ENCODE measurements at places on chromosomes 6 and 20.

DNA sequence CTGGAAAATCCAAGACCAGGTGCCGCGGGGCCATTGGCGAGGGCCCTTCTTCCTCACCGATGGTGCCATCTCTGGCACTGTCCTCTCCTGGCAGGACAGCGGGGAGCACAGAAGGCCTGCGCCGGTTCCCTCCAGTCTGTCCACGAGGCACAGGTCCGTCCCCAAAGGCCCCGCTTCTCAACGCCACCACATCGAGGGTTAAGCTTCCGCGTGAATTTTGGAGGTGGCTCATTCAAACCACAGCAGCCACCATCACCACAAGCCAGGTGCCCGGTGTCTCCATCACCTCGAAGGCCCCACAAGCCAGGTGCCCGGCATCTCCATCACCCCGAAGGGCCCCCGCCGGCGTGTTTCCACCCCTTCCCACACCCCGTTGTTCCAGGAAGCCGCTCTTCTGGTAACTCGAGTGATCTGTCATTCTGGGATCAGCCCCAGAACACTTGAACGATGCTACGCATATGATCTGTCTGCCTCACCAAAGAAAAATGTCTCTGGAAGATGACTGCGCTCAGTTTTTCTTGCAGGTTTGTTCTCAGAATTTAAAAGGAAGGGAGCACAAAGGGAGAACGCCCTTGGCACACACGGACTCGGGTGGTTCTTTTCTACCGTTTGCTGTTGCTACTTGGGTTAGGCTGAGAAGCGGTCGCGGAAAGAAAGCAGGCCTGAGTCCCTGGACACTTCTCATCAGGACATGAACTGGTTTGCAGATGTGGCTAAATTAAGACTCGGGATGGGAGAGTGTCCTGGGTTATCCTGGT lies 9.9 kb upstream of the KIF25 start:
- DNase-seq = no peak

GRCh38 chr6:137951064-137951597 lies 84.1 kb downstream of the TNFAIP3 start:
- DNase-seq = no peak

GRCh38 chr6:119241111-119241465 lies 108.5 kb downstream of the MAN1A1 start:
- DNase-seq = no peak

DNA sequence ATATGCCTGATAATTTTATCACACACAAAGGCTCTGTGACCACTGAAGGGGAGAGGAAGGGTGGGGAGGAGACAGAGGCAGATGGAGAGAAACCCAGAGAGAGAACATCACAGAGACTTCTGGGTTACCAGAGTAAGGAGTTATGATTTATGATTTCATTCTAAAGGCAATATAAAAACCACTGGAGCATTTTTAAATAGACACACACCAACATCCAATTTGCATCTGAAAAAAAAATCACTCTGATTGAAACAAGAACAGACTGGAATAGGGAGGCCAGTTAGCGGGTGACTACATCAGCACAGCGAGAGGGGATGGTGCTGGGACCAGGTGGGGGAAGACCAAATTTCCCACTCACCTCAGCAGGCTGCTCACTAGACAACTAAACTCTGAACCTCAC lies 104.8 kb downstream of the AGPAT4 start:
- no peak for DNase-seq

- no peak for DNase-seq
Observed at GRCh38 chr20:32894026-32894483, 35.3 kb downstream of the EFCAB8 start.

DNA sequence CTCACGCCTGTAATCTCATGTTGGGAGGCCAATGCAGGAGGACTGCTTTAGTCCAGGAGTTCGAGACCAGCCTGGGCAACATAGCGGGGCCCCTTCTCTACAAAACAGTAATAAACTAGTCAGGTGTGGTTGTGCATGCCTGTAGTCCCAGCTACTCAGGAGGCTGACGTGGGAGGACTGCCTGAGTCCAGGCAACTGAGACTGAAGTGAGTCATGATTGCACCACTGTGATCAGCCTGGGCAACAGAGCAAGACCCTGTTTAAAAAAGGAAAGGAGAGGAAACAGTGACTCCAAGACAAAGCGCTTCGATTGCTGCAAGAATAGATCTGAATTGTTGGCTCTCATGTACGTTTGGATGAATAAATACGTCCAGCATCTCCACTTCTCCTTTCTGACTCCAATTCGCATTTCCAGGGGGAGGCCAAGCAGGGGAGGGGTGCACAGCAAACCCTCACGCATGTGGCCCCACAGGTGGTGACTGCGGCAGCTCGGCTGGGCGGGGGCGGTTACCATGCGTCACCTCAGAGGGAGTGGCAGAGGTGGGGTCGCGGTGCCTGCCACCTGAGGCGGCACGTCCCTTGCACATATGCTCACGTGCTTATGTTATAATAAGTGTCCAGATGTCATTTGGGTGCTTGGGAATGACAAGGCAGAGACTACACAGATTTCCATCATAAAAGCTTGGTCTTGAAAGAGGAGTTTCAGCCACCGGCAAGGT lies 95.1 kb upstream of the MPC1 start:
- DNase-seq = no peak

GRCh38 chr6:85516168-85516567 lies 66.3 kb downstream of the NT5E start:
- DNase-seq = no peak

DNA sequence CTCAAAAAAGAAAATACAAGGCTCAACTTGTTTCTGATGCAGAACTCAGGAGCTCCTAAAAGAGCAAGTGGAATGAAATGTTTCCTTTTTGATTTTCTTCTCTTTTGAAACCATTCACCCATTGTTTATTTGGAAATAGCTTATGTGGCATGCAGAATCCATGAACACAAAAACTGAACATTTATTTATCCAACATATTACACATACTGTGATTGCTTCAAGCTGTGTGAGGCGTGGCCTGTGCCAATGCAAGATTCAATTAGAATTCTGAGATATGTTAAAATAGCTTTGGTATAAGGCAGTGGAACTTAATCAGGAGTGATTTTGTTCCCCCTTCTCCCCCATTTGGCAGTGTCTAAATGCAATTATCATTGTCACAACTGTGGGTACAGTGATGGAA lies 45.9 kb upstream of the CARMIL1 start:
- DNase-seq = no peak

DNA sequence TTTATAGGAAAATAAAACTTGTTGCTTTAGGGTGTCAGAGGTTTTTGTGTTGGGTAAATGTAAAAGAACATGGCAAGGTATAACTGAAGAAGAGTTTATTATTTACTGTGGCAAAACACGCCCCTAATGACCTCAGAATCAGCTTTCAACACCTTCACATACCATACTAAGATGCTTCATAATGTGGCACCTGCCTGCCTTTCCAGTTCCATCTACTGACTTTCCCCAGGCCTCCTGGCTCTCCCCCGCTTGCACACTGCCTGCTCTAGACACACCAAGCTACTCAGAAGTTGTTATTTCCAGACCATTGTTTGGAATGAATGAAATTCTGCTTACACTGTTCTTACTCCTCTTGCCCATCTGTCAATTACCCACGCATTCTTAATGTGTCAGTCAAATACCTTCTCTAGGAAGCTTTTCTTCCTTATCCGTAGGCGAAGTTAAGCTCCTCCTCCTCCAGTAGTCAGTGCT lies 1.8 kb downstream of the TIAM2 start:
- DNase-seq = no peak

DNA sequence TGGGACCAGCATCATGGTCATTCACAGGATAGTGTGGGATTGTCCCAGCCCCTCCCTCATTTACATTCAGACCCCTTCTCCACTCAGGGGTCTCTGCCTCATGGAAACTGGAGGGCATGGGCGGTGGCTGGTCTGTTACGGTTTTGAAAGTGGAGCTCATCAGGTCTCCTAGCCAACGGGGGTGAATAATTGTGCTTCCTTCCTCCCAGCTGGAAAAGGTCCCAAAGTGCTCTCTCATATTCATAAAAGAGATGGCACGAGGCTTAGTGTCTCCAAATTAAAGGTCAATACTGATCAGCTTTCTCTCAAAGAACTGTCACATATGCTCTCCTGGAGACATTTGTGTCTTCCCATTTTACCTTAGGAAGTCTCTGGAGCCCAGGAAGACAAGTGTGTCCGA lies 19.9 kb downstream of the JARID2 start:
- DNase-seq = no peak
